Motor neuron (in vitro differentiated cells): ENCODE measurements at places on chromosomes 5 and 9.
A peak's percentile ranks its signal among the peaks of the same experiment; 100 is the strongest.

GRCh38 chr5:57582578-57583070 is 100.0 kb upstream of the ACTBL2 start:
- no peak for ATAC-seq

- ATAC-seq, result no peak
Measured at GRCh38 chr9:69427286-69427685, 102.3 kb downstream of the ENTREP1 start.

- peak; percentile 36 for ATAC-seq
Measured at GRCh38 chr5:145072889-145073288, 762.3 kb downstream of the PRELID2 start.

DNA sequence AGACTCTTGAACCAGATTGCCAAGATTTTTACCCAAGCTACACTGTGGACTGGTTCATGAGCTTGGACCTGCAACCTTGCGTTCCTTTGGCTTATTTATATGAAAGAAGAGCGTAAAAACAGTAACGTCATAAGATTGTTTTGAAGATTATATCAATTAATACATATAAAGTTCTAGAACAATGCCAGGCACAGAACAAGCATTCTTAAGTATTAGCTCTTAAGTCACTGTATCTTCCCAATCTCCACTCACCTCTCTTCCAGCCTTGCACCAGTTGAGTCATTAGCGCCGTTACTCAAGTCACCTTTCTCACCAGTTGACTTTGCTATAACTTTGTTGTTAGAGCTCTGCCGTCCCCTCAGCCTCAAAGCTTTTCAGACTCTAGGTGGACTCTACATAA is 415.7 kb downstream of the PLK2 start:
- no peak for ATAC-seq
